Keratinocyte (primary cell): ENCODE measurements at places on chromosomes 6 and 20.

DNA sequence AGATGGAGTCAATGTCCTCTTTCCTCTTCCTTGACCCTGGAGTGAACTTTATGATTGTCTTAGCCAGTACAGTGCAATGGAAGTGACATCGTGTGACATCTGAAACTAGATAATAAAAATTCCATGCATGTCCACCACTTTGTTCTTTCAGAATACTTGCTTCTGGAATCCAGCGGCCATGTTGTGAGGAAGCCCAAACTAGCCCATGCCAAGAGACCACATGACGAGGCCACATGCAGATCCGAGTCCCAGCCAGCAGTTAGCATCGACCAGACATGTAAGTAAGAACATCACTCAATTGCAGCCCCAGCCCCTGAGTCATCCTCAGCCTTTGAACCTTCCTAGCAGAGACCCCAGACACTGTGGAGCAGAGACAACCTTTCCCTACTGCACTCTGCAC is 48.5 kb upstream of the E2F3 start:
- no peaks in the 10 kb centered on the region for H3K4me1 ChIP-seq
- H3K4me3 ChIP-seq: no peak overlapping the region
- DNase-seq: no peak

GRCh38 chr20:43943725-43944124 is 29.1 kb downstream of the TOX2 start:
- H3K36me3 ChIP-seq: no peaks in the 10 kb centered on the region
- no peak overlapping the region for H3K27ac ChIP-seq
- H3K4me3 ChIP-seq: no peak overlapping the region

DNA sequence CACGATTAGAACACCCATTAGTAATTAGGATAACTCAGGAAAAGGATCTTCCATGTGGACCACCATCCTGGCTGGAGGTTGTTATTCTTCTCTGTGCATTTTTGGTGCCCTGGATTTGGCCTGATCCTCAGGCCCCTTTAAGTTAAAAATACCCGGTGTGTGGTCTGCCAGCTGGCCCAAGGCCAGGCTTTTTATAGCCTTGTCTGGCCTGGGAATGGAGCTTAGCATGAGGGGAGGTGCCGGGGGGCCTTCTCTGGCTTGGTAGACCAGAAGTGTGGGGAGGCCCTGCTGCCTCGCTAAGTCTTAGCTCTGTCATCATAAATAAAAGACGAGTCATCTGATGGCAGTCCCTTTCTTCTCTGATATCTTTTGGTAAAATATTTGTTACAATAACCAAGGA is 71.4 kb downstream of the ARID1B start:
- H3K36me3 ChIP-seq: no peaks in the 10 kb centered on the region
- peaks cover 7% of the 10 kb centered on the region for H3K4me1 ChIP-seq
- H3K27me3 ChIP-seq: no peaks in the 10 kb centered on the region

DNA sequence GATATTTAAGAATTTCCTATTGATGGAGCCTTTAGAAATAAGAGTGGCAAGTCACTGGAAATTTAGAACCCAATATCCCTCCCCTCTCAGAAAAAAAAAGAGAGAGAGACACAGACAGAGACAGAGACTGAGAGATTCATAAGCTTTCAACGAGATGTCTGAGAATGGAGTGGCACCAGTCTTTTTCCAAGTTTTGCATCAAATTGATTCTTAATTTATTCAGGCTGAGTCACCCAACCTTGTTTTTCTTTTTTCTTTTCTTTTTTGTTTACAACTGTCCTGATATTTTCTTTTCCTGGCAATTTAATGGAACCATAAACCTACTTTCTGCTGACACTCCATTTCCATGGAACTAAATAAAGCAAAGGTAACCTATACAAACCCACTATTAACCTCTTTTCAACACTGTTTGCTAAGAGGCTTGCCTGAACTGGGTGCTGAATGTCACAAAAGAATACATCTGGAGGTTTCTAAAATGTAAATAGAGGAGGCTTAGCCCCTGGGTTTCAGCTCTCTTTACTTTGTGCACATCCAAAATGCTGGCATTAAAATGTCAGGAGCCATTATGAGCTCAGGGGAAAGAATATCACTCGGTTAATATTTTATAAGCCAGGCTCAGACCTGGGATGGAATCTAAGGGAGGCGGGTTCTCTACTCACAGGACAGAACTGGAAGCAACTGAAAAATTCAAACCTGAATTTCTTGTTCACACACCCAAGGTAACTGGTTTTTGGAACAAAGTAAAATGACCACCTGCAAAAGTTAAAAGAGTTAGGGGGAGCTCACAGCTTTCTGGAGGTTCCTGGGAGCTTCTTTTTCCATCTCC is 100.8 kb downstream of the BFSP1 start:
- DNase-seq: no peak
- no peak overlapping the region for H3K27ac ChIP-seq
- H3K4me1 ChIP-seq: no peaks in the 10 kb centered on the region
- no peaks in the 10 kb centered on the region for H3K36me3 ChIP-seq
- H3K27me3 ChIP-seq: peaks cover 11% of the 10 kb centered on the region

- H3K36me3 ChIP-seq: no peaks in the 10 kb centered on the region
- DNase-seq: no peak
- no peaks in the 10 kb centered on the region for H3K27me3 ChIP-seq
- no peak overlapping the region for H3K27ac ChIP-seq
These were observed 43.6 kb upstream of the DEFB112 start for GRCh38 chr6:50093116-50093937.

GRCh38 chr6:25155211-25155610 is 124.0 kb upstream of the CARMIL1 start:
- DNase-seq: no peak
- H3K27ac ChIP-seq: no peak overlapping the region
- H3K4me3 ChIP-seq: no peak overlapping the region
- no peaks in the 10 kb centered on the region for H3K27me3 ChIP-seq

DNA sequence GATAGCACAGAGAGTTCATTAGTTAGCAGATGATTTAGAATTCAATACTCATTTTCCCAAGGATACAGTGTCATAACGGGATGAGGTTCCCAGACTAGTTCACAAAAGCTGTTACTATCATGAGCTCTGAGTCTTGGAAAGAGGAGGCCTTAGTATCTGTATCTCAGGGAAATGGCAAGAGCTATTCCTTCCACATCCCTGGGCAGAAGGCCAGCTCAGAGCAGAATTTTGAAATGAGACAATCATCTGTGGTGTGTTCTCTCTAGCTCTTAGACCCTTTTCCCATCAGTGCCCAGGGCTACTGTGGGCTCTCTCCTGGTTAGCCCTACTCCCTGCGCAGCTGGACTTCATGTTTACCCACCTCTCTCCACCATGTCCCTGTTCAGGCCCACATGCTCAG is 64.5 kb downstream of the JAG1 start:
- H3K36me3 ChIP-seq: no peaks in the 10 kb centered on the region
- no peaks in the 10 kb centered on the region for H3K27me3 ChIP-seq
- H3K4me1 ChIP-seq: peaks cover 10% of the 10 kb centered on the region

DNA sequence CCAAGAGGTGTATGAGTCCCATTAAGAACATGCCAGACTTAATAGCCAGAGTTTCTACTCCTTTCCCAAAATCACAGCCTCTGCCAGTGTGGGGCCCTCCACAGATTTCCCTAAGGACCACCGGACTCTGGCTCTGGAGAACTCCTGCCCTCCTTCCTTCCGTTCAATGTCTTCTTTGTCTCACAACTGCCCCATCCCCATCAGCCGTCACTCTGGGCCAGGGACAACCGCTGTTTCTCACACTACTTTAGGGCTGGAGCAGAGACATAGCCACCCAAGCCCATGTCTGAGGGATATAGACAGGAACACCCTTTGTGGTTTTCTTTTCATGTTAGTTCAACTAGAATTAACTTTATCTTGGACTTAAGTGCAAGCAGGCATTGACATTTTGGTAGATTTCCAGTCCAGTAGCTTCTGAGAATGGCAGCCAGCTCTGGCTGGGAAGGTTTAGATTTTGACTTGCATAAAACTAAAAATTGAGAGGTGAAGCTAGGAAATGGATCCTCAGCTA is 6.7 kb upstream of the ACSS1 start:
- H3K27me3 ChIP-seq: peaks cover 63% of the 10 kb centered on the region
- no peaks in the 10 kb centered on the region for H3K4me1 ChIP-seq
- H3K36me3 ChIP-seq: no peaks in the 10 kb centered on the region
- H3K4me3 ChIP-seq: no peak overlapping the region
- no peak overlapping the region for H3K27ac ChIP-seq
- DNase-seq: no peak

GRCh38 chr6:35711731-35712130 is 23.0 kb upstream of the FKBP5 start:
- peaks cover 8% of the 10 kb centered on the region for H3K4me1 ChIP-seq
- no peak overlapping the region for H3K4me3 ChIP-seq
- H3K27me3 ChIP-seq: no peaks in the 10 kb centered on the region
- no peak overlapping the region for H3K27ac ChIP-seq
- H3K36me3 ChIP-seq: no peaks in the 10 kb centered on the region

- peaks cover 16% of the 10 kb centered on the region for H3K4me1 ChIP-seq
- no peak overlapping the region for H3K27ac ChIP-seq
- no peaks in the 10 kb centered on the region for H3K27me3 ChIP-seq
- no peak overlapping the region for H3K4me3 ChIP-seq
- no peak for DNase-seq
These were observed 5.2 kb downstream of the HIVEP1 start for GRCh38 chr6:12017263-12017662.
